Progenitor cell of endocrine pancreas (in vitro differentiated cells): ENCODE measurements at places on chromosomes 7 and 10.

- no peak for DNase-seq
These were observed 109.6 kb downstream of the TMEM130 start for GRCh38 chr7:98760201-98760651.

DNA sequence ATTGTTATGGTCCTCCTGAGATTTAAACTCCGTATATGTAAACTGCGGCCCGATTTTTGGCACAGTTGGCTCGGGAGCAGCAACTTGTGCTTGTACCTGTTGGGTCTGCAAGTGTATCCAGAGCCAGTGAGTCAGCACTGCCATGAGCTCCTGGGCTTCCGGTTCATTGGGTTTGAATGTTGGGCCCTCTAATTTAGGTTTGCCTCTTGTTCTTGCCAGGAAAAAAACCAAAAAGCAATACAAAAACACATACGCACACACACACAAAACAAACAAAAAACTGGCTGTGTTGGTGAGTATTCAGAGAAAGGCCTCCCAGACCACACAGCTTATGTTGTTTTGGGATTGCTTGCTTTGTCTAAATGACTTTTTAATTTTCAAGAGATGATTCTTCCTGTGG is 26.3 kb downstream of the SND1 start:
- DNase-seq = no peak

- no peak for DNase-seq
These were observed 452.0 kb downstream of the REEP3 start for GRCh38 chr10:63972949-63973827.

GRCh38 chr10:85402541-85402940 is 964.1 kb downstream of the GRID1 start:
- no peak for DNase-seq

DNA sequence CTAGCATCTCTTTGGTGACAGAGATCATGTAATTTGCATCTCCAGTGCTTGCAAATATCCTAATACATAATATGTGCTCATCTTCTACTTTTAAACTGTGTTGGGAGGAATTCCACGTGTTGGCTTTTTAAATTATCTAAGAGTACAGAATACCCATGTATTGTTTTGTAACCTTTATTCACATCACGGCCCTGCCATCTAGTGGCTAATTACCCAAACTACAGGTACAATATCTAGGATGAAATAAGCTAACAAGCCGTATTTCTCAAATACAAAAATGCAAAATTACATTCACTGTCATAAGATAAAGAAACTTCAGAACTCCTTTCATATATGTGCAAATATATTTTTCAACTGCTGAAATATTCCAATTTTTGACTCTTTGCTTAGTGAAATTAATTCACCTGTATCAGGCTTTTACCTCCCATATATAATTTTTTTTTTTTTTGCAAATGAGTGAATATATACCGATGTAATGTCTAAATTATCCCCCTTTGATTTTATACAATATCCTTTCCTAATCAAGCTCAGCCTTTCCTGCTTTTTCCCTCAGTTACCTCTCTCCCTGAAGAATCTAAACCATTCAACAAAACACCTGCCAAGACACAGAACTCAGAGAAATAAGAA is 30.3 kb upstream of the LSM8 start:
- DNase-seq = no peak

DNA sequence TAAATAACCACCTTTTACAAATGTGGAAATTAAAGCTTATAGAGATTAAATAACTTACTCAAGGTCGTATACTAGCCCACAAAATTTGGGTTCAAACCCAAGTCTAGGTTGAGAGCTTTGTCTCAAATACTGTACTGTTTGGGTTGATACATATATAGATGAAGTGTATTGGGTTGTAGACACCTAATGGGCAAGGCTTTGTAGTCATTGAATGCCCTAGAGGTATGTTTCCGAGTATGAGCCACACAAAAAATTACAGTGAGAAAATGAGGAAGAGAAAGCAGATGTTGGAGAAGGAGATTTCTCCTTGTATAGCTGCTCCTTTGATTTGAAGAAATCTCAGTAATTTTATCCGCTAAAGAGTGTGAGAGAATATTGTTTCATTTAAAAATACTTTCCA is 60.6 kb downstream of the C1GALT1 start:
- DNase-seq = no peak

GRCh38 chr7:65390588-65390987 is 16.9 kb downstream of the ZNF92 start:
- no peak for DNase-seq

DNA sequence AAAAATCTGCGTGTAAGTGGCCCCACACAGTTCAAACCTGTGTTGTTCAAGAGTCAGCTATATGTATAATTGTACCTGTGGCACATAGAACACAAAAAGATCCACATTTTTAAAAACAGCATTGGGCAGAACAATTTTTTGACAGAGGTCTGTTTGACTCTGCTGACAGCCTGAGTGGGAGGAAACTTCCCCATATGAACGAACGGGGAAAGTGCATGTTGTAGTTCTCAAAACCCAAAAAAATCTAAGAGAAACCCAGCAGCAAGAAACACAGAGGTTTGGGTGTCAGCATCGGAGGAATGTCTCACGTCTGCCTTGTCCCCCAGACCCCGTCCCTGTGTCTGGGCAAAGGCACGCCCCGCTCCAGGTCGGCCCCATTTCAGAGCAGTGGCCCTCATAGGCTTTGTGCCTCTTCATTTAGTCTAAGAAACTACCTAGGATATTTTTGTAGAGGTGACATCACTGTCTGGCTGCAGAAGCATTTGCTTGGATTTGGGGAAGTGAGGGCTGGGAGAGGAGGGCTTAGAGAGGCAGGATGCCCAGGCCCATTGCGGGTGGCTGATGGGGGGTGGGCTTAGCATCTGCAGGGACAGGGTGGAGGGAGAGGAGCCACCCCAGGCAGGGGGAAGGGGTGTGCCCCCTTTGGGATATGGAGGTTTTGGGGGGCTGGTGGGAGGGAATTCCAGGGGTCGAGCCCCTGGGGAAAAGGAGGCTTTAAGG is 11.0 kb downstream of the CUX1 start:
- no peak for DNase-seq

DNA sequence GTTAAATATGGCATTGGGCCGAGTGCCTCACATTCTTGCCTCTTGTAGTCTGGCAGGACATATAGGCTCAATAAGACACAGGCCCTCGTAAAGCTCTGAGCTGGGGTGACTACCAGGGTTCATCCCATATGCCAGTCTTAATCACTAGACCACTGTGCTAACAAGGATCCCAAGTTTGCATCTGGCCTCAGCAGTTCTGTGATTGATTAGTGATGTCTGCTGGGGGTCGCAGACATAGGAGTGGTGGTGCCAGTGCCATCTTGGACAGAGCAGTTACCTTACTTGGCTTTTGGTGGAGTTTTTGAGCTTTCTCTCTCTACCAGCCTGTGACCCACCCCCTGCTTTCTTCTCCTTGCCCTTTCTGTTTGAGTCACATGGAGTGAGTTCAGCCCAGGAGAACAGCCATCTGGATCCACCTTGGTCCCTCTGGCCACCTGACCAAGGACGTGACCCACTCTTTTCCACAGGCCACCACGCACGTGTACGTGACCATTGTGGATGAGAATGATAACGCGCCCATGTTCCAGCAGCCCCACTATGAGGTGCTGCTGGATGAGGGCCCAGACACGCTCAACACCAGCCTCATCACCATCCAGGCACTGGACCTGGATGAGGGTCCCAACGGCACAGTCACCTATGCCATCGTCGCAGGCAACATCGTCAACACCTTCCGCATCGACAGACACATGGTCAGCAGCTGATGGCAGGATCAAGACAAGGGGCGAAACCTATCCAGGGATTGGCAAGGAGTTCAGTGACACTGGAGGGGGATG is 4.1 kb upstream of the VSIR start:
- no peak for DNase-seq

DNA sequence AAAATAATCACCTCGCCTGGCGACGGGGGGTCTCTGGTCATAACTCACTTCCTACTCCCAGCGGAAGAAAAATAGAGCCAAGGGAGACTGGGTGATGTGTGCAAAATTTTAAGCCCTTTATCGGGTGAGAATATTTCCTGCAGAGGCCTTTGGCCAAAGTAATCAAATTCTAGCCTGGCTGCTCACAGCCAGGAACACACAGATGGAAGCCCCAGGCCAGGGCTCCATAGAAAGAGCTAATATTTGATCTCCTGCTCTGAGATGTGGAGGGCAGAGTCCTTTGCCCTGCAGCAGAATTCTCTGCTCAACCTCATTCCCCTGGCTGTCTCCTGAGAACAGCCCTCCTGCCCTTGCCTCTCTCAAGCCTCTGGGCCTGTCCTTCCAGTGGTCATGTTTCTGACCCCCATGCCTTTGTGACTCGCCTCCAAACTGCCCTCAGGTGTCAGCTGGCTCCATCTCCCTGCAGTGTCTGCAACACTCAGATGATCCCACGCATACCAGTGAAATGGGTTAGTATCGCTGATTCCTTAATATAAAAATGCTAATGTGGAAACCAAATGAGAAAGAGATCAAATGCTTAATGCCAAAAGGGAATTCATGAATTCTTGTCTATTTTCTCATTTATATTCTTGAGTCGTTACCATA is 34.5 kb downstream of the FRMD4A start:
- no peak for DNase-seq

GRCh38 chr7:12436896-12437535 is 33.4 kb upstream of the VWDE start:
- DNase-seq = no peak

- DNase-seq = no peak
These were observed 178.7 kb upstream of the STEAP1 start for GRCh38 chr7:89975577-89975976.

GRCh38 chr7:111363099-111363498 is 199.2 kb downstream of the IMMP2L start:
- DNase-seq = no peak

DNA sequence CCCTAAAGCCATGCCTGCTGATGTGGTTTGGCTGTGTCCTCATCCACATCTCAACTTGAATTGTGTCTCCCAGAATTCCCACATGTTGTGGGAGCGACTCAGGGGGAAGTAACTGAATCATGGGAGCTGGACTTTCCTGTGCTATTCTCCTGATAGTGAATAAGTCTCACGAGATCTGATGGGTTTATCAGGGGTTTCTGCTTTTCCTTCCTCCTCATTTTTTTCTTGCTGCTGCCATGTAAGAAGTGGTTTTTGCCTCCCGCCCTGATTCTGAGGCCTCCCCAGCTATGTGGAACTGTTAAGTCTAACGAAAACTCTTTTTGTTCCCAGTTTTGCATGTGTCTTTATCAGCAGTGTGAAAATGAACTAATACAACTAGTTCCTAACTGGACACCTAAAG is 11.8 kb downstream of the MACROH2A2 start:
- DNase-seq = no peak

- no peak for DNase-seq
These were observed 46.6 kb upstream of the IGFBP3 start for GRCh38 chr7:45967591-45968157.

GRCh38 chr10:89118091-89118490 is 89.0 kb downstream of the CH25H start:
- DNase-seq = no peak

GRCh38 chr10:132111121-132111731 is 45.5 kb downstream of the JAKMIP3 start:
- peak; percentile 7 for DNase-seq

GRCh38 chr7:80662252-80662651 is 23.8 kb downstream of the CD36 start:
- DNase-seq = no peak

DNA sequence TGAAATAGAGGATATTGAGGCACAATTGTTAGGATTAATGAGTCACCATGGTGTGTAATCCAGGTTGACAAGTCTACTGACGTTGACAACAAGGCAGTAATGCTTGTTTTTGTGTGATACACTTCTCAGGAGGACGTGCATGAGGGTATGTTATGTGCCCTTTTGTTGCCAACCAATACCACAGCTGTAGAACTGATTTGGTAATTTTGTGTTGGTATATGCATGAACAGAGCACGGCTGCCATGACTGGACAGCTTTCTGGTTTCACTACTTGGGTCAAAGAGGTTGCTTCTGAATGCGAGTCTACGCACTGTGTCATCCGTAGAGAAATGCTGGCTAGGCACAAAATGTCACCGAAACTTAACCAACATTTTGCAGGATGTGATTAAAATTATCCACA is 32.9 kb downstream of the PHTF2 start:
- DNase-seq = no peak

DNA sequence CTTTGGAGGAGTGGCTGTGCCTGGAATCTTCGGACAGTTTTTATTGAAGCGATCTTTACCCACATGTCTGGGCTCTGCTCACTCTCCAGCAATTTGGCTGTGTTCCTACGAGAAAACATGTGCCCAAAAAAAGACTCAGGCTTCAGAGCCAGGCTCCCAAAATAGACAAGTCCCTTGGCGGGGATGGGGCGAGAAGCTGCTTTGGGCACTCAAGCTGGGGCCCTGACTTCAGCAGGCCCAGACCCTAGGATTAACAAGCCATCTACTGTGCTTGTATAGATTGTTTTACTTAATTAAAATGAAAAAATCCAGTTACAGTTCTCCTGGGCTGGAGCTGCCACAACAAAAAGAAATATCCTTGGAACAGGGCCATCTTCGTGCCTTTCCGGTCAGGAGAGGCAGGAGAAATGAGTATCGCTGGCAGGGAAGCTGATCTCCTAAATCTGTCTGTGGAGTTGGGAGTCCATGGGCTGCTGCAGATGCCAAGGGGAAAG is 51.4 kb upstream of the PDCD4 start:
- DNase-seq = no peak

DNA sequence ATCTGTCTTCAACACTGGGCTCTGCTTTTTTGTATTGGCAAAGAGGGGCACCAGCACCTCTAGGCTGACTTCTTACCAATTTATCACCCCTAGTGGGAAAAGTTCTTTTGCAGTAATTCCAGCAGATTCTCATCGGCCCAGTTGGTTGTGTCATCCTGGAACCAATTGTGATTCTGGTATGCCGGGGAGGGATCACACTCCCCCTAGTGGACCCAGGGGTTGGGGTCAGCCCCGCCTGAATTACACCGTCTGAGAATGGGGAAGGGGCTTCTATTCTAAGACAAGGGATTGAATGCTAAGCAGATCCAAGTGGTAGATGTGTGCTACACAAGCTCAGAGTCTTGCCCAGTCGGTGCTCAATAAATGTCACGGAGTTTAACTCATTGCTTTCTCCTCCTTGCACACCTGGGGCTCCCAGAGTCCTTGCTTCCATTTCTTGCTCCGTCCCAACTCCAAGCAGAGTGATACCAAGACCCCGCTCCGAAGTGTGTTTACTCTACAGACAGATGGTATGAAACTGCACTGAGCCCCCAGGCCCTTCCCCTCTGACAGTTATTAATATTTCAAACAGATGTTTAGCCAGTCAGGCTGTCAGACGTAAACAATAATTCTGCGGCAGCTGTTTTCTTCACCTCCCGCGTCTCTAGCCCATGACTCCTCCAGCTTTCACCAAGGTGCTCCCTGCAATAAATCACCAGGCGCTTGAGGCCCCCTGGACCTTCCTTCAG is 71.9 kb downstream of the C10orf105 start:
- no peak for DNase-seq
